ENCODE measurements at places on chromosomes 16 and 17.

- no peak for DNase-seq
Measured at GRCh38 chr17:77526259-77526711, 385.5 kb downstream of the SEC14L1 start.

- no peak for DNase-seq
Measured at GRCh38 chr16:83215406-83216001, 588.7 kb downstream of the CDH13 start.

GRCh38 chr16:10817963-10818941, at the start of gene TVP23A:
Gene TVP23A (minus strand): TSS chr16:10818794. CDS start chr16:10818493, 301 bp downstream.
- no peak for DNase-seq

GRCh38 chr16:11233727-11234376, 22.2 kb downstream of the SOCS1 start:
- no peak for DNase-seq

DNA sequence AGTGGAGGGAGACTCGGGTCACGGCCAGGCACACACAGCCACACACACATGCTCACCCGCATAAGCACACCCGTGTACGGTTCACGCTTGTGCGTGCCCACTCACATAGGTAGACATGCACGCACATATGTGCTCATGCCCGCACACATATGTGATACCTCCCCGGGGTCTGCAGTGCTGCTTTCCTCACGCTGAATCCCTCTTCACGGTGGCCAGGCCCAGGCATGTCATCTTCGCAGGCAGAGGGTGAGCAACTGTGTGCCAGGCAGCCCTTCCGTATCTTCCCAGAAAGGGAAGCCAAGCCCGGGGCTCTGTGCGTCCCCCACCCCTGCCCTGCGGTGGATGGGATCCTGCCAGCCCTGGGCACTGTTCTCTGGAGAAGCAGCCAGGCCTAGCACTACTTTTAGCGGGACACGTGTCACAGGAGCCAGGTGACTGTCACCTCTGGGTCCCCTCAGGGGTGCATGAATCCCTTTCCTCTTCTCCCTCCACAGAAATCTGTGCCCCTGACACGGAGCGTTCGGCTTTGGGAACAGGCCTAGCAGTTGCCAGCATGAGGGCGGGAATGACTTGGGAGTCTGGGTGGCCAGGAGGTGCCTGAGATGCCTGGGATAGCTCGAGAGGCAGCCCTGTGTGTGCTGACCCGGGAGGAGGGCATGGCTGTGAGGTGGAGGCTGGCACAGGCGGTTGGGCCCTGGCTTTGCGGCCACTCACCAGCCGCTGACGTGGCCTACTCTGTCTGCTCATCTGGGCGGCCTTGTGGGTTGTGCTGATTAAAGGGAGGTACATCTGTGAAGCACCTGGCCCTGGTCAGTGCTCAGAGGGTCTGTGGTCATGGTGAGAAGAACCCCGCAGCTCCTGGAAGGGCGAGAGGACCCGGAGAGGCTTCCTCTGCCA, 47.5 kb downstream of the BAIAP2 start:
- DNase-seq: no peak

DNA sequence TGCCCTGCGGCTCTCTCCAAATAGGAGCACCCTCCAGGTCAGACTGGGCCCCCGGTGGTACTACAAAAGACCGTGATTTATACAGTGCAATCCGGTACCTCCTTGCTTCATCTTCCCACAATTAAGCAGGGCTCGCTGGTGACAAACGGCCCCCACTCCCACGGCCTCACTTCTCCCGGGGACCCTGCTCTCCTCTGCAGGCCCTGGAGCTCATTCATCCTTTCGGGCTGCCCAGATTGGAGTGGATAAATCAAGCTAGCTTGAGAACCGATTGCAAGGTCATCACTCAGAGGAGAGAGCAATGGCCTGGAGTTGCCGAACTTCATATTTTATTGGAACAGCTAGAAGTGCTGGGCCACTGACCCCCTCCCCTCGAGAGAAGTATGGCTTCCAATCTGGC, 193.5 kb upstream of the IRX6 start:
- DNase-seq: no peak

DNA sequence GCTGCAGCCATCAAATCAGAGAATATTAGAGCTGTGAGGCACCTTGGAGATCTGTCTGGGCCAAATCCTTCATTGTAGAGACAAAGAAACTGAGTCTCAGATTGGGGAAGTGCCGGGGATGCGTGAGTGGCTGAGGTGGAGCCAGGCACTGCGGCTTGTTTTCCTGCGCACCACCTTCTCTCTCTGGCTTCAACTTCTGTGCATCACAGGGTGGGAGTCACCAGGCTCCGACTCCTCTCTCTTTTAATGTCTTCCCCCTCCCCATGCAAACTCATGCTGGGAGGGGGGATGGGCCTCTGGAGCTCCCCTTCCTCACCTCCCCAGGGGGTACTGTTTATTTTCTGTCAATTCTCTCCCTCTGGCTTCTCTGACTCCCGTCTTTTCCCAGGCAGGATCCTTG, 8.7 kb upstream of the ETV4 start:
- no peak for DNase-seq

- no peak for DNase-seq
Measured at GRCh38 chr16:51031598-51031997, 119.5 kb downstream of the SALL1 start.

DNA sequence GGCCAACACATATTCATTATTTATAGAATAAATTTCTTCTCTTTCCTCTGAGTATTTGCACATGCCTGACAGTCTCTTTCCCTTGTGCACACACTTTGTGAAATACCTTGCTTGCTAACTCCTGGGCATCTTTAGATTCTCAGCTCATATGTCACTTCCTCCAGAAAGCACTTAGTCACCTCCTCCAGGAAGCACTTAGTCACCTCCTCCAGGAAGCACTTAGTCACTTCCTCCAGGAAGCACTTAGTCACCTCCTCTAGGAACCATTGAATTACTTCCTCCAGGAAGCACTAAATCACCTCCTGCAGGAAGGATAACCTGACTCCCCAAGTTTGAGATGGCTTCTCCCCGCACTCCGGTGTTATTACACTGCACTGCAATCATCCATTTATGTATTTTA, 462.5 kb upstream of the EEF2KMT start:
- no peak for DNase-seq

- no peak for DNase-seq
Measured at GRCh38 chr16:30394592-30395154, 547 bp upstream of the ZNF48 start.

DNA sequence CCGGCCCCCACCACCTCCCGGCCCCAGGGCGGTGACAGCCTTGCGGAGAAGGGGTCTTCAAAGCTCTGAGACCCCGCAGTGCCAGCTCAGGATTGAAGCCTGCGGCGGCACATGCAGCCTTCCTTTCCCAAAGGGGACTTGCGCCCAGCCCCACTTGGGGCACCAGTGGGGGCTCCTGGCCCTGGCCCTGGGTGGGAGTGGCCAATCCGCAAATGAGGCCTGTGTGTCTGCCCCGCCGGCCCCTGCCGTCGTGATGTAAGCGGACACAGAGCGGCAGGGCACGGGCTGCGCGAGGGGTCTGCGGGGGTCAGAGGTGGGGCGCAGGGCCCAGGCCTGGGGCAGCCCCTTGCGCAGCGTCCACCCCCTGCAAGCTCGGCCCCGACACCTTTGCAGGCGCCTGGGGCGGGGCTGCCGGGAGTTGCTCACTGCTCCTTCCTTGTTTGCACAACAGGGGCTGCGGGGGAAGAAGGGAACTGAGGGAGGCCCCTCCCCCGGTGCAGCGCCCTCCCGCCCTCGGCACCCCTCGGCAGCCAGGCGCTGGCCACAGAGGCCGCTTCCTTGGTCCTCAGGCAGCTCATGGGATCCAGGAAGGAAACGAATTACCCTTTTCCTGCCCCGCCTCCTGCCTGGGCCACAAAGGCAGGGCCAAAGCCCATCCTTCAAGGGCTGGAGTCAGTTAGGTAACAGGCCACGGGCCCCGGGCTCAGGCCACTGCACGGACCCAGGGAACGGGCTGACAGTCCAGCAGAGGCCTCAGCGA, 2.9 kb downstream of the SLC16A3 start:
- DNase-seq: no peak

DNA sequence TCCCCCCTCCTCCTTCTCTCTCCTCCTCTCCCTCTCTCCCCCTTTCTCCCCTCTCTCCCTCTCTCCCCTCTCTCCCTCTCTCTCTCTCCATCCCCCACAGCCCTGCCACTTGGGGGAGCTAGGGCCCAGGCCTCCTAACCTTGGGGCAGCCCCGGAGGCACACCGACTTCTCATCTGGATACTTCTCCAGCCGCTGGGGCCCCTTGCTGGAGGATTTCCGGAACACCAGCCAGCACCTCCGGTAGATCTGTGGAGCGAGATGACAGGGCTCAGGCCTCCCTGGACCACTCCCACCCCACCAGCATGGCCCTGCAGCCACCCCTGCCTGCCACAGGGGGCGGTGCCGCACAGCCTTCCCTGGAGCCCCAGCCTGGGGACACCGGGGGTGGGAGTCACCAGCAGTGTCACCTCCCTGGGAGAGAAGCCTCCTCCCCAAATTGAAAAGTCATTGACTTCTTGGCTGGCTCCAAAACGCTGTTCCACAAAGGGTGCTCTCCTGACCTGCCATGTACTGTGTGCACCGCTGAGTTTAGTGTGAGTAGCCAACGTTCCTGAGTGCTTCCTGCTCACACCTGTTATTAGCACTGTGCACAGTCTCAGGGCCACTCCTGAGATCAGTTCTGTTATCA, 10.5 kb downstream of the DOK4 start:
- DNase-seq: peak; percentile 44

- no peak for DNase-seq
Measured at GRCh38 chr16:88676502-88677242, 9.6 kb downstream of the SNAI3 start.

GRCh38 chr16:89924297-89924924, 1.3 kb downstream of the TUBB3 start:
- DNase-seq: no peak

DNA sequence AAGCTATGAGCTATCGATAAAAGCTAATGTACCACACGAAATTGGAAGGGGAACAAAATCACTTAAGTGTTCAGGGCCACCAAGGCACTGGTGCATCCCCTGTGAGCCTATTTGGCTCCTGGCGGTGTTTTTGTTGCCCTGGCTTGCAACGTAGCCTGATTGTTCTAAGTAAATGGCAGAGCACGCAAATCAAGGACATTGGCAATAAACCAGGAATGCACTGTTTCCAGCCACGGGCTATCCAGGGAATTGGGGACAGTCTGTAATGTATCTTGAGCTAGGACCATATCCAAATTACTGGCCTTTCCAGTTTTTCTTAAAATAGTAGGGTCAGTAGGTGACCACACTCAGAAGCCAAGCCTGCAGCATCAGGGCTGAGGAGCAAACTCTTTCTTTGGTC, 734.0 kb downstream of the MAF start:
- no peak for DNase-seq

DNA sequence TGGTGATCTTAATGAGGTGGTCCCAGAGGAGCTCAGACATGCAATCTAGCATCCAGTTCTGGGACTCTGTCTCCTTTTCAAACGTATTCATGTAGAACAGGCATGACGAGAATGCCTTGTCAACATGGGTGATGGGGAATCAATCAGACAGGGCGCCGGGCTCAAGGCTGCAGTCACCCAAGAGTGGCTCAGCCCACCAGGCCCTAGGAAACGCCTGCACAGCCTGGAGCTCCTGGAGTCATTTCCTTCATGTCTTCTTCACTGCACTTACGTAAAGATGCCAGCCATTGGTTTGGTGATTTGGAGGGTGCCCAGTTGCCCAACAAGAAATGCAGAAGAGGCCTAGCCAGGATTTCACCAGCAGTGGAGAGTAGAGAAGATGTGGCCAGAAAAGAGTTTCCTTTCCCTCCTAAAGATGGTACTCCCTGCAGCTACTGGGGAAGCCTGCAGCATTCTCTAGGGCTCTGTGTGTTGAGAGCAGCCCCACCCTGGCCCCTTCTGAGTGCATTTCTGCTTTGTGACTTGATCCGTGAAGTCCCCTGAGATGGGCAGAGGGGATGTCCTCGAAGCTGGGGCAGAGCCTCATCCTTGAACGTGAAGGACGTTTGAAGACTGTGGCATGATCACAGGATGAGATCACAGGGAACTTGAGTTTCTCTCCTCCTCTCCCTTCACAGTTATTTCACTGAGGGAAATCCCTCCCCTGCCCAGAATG, 24.0 kb upstream of the STH start:
- DNase-seq: no peak

- no peak for DNase-seq
Measured at GRCh38 chr17:34799751-34800150, 161.5 kb downstream of the CCT6B start.
